ENCODE measurements at places on chromosomes 5 and 9. TPM values are rescaled to one million over a fixed set of nuclear protein-coding genes. Genes with fewer than 3 reads are reported as not detected.

PCDHA12 gene
- 0.10 TPM for polyA plus RNA-seq

FAM221B gene
- polyA plus RNA-seq = 0.16 TPM

DOCK2 gene
- 2.7 TPM for polyA plus RNA-seq

PCDHB14 gene
- 9.0 TPM for polyA plus RNA-seq

SGCD gene
- 6.2 TPM for polyA plus RNA-seq

NTMT1 gene
- polyA plus RNA-seq = 33.1 TPM

IRX1 gene
- 32.6 TPM for polyA plus RNA-seq

NTNG2 gene
- polyA plus RNA-seq = 0.25 TPM

Data from right renal pelvis (tissue), 4 donors.